CD4-positive, CD25-positive, alpha-beta regulatory T cell (primary cell): ENCODE measurements at places on chromosomes 5 and 9. TPM values are rescaled to one million over a fixed set of nuclear protein-coding genes. Genes with fewer than 3 reads are reported as not detected.

DNA sequence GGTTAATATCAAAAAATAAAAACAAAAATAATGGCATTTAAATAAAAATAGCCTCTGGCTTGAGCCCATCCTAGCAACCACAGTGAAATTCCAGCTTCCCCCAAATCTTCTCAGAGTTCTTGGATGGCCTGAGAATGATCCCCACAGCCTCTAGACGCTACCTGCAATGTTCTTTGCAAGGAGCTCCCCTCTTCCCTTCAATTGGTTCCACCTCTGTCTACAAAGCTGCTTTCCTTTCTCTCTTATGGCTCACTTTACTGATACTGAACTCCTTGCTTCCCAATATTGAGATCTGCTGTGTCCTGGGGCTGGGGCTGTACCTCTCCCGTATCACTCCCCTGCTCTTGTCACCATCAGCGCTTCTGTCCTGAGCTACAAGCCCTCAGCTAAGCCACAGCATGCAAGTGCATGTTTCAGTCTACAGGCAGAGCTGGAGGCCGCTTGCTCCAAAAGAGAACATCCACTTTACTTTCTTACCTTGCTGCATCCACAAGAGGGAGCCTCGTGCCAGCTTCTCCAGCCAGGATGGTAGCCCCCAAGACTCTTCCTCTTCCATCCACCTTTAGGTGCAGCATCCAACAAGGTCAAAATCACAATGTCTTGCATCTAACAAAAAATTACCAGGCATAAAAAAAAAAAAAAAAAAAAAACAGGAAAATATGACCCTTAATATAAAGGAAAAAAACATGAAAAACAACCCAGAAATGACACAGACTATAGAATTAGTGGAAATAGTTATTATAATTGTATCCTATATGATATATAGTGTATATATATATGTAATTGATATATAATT, 57.4 kb upstream of the PRSS3 start:
- no peaks in the 10 kb centered on the region for H3K36me3 ChIP-seq
- H3K27me3 ChIP-seq = no peaks in the 10 kb centered on the region
- no peaks in the 10 kb centered on the region for H3K4me1 ChIP-seq
- no peak overlapping the region for H3K27ac ChIP-seq
- peak; percentile 34 for DNase-seq
- no peak overlapping the region for H3K4me3 ChIP-seq

Gene KLF9
- total RNA-seq = 86.7 TPM

Gene SHOC1
- not detected for total RNA-seq

Gene ORM2
- not detected for total RNA-seq
